ENCODE measurements at places on chromosomes 3 and 15.

DNA sequence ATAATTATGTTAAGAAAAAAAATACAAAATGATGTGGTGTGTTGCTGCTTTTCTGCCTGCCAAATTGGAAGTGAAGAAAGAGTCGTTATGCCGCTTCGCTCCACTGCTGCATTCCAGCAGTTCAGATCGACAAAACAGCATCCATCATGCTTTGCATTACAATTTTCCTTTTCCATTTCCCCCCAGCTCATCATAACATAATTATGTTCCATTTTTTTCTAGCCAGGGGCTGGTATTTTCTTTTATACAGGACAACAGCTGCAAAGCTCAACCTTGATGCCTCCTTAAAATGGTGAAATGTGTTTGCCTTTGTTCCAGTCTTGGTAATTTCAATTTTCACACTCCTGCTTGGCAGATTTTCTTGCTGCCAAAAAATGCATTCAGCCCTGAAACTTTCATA lies 44.9 kb upstream of the KBTBD12 start:
- no peak for DNase-seq

- no peak for DNase-seq
Observed at GRCh38 chr3:29764603-29765254, 483.9 kb downstream of the RBMS3 start.

GRCh38 chr3:170520996-170521395 lies 64.9 kb downstream of the SLC7A14 start:
- no peak for DNase-seq

DNA sequence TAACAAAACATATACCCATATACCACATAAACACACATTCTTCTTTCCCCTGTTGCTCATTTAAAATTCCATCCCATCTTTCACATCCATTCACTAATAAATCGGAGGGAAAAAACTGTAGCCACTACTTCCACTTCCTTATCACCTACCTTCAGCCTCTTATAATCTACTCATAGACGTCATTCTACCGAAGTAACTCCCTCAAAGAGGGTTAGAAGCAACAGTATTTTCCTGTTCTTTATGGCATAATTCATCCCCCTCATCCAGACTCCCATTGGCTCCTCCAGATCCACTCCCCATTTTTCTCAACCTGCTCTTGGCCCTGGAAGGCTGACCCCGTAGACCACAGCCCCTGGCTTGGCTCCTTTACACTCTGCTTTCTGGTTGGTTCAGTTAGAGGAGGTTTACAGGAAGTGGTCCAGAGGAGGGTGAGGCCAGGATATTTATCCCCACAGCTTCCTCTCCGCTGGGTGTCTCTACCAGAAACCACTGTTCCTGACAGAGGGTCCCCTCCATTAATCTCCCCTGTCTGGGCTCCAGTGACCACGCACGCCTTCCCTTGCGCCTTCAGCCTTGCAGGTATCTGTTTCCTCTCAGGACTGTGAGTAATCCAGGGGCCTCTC lies 46.3 kb downstream of the FMN1 start:
- peak; percentile 9 for DNase-seq

DNA sequence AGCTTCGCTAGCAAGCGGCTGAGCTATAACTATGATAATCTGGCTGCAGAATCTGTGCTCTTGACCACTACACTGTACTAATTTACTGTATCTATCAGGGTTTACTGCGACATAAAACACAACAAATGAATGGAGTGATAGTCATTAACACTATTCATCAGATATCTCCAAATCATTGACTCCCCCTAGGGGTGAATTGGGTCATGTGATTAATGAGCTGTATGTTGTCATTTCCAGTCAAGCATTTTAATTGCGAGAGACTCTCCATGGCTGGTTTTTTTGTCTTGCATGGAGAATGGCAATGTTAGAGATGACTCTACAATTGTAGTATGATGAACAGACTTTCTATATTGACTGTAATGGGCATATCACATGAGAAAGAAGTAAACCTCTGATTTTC lies 10.5 kb upstream of the TM4SF18 start:
- DNase-seq, result peak; percentile 10

DNA sequence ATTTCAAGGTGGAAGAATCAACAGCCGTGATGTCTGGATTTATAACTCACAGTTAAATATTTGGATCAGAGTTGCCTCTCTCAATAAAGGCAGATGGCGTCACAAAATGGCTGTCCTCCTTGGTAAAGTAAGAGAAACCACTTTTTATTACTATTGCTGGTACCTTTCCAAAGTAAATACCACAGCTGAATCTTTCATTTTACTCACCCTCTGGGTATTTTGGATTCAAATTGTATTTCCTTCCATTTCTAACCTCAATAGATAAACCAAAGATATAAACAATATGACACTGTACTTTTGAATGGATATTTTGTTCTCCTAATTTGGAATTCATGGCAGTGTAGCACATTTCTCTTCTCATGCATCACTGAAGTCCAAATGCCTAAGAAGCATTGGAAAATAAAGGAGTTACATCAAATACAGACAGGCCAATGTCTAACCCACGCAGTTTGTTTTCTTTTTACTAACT lies 29.5 kb downstream of the KLHL24 start:
- DNase-seq, result no peak

GRCh38 chr15:85623315-85624049 lies 171.2 kb downstream of the KLHL25 start:
- no peak for DNase-seq

- DNase-seq, result no peak
Observed at GRCh38 chr3:71436337-71436736, 147.2 kb downstream of the FOXP1 start.

Measured in CD4-positive, alpha-beta T cell treated with Interleukin-17A for 1 hour (primary cell).